ENCODE measurements at places on chromosomes 1 and 21.

GRCh38 chr1:244918421-244919319, 54.3 kb upstream of the HNRNPU start:
- peak; percentile 68 for DNase-seq

GRCh38 chr1:244085891-244086290, 34.8 kb downstream of the ZBTB18 start:
- no peak for DNase-seq

DNA sequence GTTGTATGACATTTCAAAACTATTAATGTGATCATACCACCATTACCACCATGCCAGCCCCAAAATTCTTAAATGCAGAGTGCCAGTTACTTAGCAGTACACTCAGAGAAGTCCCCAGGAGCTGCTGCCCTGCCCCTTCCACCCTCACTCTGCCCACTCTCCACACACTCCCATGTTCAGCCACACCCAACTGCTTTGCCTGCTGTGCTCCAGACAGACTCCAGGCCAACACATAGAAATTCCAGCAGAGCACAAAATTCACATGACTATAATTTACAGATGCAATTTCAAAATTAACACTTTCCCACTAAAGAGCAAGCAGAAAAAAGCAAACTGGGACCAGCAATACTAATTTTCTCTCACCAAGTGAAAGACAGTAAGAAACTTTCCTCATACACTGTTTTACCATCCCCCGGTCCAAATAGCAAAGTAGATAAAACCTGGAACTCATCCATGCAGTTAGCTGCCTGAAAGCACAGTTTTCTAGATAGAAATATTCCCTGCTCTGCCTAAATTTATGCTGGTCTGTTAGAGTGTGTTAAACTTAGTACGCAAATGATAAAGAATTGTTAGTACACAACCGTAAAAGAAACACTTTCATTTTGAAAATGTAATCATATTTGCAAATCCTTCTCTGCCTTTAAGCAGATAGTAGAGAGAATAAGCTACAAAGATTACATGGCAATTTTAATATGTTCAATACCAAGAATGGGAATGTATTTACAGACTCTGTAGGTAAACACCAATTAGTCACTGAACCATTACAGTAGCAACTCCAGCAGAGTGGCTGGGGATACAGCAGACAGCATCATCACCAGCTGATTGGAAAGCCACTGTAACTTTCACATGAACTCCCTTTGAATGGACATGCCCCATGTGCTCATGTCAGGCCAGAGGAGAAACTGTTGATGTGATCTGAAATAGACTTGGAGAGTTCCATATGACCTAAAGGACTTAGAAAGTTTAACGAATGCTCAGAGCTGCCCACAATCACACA, 176.5 kb downstream of the VAV3 start:
- DNase-seq, result no peak

GRCh38 chr1:58950897-58951296, 167.1 kb upstream of the JUN start:
- no peak for DNase-seq

- no peak for DNase-seq
Observed at GRCh38 chr21:41054018-41054578, 113.9 kb upstream of the BACE2 start.

DNA sequence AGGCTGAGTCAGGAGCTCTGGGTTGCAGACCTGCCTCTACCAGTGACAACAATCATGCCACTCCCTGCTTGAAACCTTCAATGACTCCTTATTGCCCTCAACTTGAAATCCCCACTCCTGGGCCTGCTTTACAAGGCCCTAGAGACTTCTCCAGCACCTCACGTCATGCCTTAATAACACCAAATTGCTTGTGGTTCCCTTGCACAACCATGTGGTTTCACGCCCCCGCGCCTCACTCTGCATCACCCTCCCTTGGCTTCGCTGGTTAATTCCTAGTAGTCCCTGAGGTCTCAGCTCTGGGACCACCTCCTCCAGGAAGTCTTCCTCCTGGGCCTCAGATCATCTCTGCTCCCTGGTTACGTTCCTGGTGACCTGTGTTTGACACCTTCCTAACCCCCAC, 33.0 kb downstream of the EPHA2 start:
- DNase-seq, result no peak

DNA sequence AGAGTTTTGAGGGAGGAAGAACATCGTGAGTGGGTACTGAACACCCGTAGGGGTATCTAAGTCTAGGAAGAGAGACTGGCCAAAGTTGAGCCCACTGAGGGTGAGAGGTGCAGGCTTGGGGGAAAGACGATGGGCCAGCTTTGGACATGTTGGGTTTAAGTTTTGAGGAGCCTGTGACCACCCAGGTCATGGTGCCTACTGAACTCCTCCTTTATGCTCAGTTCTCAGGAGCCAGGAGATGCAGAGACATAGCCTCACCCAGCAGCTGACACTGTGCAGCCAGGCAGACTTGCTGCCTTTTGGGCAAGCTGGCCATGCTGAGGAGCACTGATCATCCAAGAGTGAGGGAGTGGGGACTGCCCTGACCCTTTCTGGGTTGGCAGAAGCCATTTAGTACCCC, 72.3 kb downstream of the TNR start:
- DNase-seq, result no peak
